Fibroblast of skin of back (primary cell): ENCODE measurements at places on chromosomes 11 and 22.
A peak's percentile ranks its signal among the peaks of the same experiment; 100 is the strongest.

DNA sequence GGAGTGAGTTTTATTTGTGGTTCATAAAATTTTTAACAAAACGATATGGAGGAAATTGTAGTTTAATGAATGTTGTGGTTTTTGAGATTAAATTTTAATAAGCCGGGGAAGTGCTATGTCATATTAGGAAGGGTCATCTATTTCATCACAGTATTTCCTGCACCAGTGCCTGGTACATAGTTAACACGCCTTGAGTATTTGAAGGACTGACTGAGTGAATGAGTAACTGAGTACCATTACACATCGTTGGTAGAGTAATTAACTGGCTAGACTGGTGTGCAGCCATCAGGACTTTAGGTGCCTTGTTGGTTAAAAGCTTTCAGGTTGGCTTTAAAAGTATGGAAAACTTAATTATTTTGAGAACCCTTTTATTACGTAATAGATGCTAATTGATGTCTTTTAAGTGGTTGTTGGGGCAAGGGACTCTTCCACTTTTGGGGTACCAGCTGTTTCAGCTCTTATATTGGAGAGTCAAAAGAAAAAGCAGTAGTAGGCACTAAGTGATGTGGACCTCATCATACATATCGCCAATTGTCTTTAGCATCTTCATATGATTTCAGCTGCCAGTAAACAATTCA, 101.8 kb downstream of the DDX10 start:
- DNase-seq, result no peak

DNA sequence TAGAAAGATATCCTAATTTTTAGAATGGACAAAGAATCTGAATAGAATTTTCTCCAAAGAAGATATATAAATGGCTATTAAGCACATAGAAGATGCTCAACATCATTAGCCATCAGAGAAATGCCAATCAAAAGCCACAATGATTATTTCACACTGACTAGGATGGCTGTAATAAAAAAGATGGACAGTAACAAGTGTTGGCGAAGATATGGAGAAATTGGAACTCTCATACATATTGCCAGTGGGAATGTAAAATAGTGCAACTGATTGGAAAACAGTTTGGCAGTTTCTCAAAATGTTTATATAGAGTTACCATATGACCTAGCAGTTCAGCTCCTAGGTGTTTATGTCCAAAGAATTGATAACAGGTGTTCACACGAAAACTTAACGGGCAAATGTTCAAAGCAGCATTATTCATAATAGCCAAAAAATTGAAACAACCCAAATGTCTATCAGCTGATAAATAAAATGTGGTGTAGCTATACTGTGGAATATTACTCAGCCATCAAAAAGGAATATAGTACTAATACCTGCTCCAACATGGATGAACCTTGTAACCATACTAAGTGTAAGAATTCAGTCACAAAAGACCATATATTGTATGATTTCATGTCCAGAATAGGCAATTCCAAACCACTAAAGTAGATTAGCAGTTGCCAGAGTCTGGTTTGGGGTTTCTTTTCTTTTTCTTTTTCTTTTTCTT, 29.7 kb downstream of the ART5 start:
- no peak for DNase-seq

- DNase-seq, result peak; percentile 88
Observed at GRCh38 chr11:19437760-19438159, 197.0 kb upstream of the E2F8 start.

DNA sequence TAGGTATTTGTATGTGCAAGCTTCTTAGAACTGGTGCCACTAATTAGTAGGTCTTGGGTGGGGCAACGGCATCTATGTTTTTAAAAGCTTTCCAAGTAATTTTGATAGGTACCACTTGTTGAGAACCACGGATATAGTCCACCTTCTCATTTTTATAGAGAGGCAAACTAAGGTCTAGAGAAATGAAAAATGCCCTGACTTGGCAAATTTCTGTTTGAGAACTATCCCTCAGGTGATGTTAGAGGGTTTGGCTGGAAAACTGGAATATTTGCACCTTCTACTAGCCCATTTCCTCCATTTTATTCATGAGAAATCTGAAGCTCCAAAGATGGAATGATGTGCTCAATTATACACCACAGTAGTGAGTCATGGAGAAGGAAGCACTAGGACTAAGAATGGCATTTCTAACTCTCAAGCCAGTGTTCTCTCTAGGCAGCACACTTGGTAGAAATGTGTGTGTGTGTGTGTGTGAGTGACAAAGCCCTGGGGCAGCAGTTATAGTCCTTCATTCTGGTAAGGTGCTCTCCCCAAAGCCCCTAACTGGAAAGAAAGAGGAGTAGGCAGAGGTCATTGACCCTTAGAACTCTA, 1.8 kb upstream of the TMEM86A start:
- peak; percentile 69 for DNase-seq

DNA sequence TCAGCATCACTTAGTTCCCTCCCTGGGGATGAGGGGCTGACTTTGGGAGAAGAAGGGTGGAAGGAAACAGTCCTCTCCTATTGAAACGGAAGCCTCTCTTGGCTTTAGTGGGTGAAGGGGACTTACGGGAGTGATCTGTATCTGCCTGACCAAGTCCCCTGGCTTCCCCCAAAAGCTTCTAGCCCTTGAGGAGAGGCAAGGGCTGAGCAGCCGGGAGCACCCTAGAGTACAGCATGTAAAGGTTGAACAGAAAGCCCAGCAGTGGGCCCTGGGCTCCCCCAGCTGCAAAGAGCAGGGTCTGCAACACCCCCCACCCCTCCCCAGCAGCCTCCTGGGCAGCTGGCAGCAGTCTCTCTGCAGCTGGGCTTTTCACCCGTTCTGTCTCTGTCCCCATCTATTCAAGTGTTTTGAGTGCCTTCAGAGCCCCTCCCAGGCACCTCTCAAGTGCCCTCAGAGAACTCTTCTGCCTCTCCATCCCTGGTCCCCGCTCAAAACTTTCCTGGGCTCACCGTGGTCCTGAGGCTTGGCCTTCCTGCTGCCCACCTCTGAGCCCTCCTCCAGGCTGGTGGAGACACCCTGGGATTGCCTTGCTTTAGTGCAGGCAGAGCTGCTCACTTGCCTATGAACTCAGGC, 2.7 kb downstream of the CAPN5 start:
- DNase-seq, result no peak

DNA sequence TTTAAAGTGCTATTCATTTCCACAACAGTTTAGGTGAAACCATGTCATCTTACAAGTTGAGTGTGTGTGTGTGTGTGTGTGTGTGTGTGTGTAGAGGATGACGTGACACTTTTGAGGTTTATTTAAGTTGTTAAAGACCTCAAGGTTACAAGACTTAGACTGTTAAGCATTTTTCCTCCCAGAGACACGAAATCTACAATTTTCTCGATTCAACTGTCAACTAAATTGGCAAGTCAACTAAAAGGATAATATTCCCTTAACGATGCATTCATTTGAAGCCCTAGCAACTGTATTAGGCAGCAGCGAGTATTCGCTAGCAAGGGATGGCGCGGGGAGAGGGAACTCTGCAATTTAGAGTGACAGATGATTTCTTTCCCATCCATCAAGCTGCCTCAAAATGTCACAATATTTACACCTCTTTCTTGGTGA, 17.6 kb upstream of the BDNF start:
- DNase-seq, result no peak
